ENCODE measurements at places on chromosomes 6 and 20.
A peak's percentile ranks its signal among the peaks of the same experiment; 100 is the strongest.

DNA sequence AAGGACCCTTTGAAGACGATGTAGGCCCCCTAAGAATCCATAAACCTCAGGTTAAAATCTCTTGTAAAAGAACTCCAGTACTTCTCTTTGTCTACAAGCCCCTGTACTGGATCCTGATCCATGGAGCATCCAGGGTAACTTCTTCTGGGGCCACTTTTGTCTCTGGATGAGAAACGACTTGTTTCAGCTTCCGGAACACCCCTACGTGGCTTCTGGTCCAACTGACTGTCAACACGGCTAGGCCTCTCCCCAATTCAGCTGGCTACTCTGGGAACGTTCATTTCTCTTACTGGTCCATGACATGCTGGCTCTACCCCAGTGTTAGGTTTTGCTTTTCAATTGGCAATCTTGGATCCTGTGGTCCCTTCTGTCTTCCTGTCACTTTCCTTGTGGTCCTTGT is 198.0 kb downstream of the BACH2 start:
- DNase-seq = no peak
- no peak overlapping the region for H3K4me3 ChIP-seq
- no peaks in the 10 kb centered on the region for H3K27me3 ChIP-seq
- H3K36me3 ChIP-seq = peaks cover 42% of the 10 kb centered on the region

- H3K36me3 ChIP-seq = peaks cover 20% of the 10 kb centered on the region
- no peaks in the 10 kb centered on the region for H3K4me1 ChIP-seq
- no peak overlapping the region for H3K27ac ChIP-seq
- no peak for DNase-seq
Measured at GRCh38 chr6:5248302-5249098, 12.2 kb downstream of the LYRM4 start.

- H3K27ac ChIP-seq = peak overlapping the region; percentile 92
- H3K36me3 ChIP-seq = peaks cover 59% of the 10 kb centered on the region
- H3K4me1 ChIP-seq = peaks cover 6% of the 10 kb centered on the region
- no peak for DNase-seq
Measured at GRCh38 chr20:48825566-48825920, 2.3 kb downstream of the PREX1 start.

DNA sequence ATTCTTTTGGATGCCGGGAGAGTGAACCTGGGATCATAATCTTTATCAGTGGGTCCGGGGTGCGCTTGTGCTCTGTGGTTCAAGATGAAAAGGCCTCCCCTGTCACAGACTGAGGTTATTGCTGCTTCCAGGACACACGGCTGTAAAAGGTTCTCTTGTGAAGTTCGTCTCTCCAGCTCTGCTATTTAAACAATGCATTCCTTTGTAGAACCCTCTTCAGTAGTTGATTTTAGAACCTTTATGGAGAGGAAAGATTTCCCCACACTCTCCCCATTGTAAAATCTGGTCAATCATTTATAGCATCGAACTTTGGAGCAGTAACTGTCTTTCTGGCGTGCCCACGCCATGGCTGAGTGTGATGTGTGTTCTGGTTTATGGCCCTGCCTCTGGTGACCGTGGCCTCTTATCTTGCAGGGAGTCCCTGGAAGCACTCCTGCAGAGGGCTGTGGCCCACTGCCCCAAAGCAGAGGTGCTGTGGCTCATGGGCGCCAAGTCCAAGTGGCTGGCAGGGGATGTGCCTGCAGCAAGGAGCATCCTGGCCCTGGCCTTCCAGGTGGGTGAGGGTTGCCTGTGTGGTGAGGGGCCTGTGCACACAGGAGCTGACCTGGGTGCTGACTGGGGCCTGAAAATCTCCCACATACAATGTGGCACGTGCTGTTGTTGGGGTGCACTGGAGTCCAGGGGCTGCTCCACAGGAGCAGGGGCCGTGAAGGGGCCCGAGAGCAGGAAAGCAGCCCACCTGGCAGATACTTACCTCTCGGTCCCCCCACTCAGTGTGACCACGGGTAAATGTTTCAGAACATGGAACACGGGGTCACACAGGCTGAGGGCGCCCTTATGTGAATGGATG is 11.6 kb upstream of the C20orf204 start:
- peaks cover 3% of the 10 kb centered on the region for H3K4me1 ChIP-seq
- no peak overlapping the region for H3K27ac ChIP-seq
- H3K4me3 ChIP-seq = no peak overlapping the region

DNA sequence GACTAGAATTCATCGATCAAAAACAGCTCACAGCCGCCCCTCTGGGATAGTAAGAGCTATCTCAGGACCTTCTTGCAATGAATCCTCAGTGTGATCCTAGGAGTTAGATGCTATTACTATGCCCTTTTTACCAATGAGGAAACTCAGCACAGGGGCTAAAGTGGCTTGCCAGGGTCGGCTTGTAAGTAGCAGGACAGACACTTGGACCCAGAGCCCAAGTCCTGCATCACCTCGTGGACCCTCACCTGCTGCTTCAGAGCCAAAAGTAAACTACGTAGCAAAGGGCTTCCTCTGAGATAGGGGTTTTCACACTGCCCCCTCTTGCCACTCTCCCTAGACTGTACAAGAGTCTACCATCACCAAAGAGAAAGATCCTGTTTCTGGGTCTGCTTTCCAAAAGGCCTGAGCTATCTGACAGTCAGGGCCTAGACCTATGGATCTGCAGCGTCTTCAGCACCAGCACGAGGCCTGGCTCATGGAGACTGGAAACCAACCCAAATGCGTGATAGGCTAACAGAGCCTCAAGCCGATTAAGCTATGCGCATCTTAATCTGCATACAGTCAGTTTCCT is 172.3 kb downstream of the ANKRD60 start:
- H3K27me3 ChIP-seq = peaks cover 1% of the 10 kb centered on the region
- H3K27ac ChIP-seq = no peak overlapping the region

- DNase-seq = no peak
- no peaks in the 10 kb centered on the region for H3K36me3 ChIP-seq
- H3K27ac ChIP-seq = no peak overlapping the region
- H3K27me3 ChIP-seq = peaks cover 36% of the 10 kb centered on the region
- no peak overlapping the region for H3K4me3 ChIP-seq
- H3K4me1 ChIP-seq = no peaks in the 10 kb centered on the region
Measured at GRCh38 chr20:57904314-57905105, 194.7 kb upstream of the PMEPA1 start.

DNA sequence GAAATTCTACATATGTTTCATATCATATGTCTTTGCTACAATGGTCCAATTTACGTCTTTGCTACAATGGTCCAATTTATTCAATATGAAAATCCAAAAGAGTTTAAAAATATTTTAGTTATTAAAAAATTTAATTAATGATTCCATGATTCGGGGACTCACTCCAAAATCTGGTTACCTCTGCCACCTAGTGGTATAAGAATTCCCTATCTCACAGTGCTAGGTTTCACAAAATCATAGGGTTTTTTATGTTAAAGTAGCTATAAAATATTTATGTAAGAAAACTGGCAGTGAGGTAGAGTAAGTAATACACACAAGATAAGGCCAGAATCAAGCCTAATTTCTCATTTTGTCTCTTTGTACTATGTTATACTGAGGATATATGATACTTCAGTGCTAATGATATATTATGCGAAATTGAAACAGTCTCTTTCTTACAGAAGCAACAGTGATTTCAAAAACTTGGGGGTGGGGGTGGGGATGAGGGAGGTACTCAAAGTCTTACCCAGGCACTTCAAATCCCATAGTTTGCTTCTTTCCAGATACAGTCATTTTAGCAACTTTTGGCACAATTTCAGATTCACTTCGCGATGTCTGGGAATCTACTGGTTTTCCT is 52.3 kb downstream of the HBS1L start:
- H3K4me3 ChIP-seq = no peak overlapping the region
- peaks cover 3% of the 10 kb centered on the region for H3K4me1 ChIP-seq
- H3K36me3 ChIP-seq = peaks cover 6% of the 10 kb centered on the region
- H3K27me3 ChIP-seq = no peaks in the 10 kb centered on the region
- H3K27ac ChIP-seq = no peak overlapping the region

DNA sequence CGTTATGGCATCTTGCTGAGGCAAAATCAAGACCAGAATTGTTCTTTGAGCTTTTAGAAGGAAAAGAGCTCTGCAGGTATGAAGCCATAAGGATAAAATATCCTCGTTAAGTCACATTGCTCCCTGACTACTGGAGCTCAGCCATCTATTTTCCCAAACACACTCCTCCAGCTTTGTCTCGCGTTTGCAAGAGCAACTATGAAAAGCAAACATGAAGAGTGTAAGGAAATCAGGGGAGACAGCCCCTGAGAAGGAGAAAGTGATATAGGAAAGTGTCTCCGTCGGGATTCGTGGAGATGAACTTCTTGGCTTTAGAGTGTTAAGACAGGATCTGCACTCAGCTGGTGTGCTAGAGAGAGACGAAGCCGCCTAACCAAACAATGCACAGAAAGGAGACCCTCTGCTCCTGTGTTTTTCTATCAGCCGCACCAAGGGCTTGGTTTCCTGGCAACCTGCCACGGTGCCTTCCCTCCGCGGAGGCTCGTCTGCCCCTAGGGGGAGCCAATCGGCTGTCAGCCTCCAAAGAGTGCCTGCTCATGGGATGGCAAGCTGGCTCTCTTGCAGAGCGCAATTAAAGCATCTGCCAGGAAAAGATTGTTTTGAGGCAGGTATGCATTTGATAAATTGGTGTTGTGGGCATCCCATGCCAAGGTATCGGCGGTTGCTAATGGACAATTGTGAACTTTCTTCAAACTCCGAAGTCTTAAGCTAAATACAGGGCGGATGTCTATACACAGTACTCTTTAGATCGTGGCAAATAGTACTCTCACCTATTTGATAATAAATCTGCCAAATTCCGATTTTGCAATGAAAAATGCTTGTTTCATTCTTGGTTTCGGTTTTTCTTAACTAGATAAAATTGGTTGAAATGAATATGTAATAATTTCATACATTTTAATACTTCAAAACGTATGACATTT is 603.2 kb downstream of the RNF144B start:
- peak; percentile 42 for DNase-seq
- no peaks in the 10 kb centered on the region for H3K4me1 ChIP-seq
- H3K27ac ChIP-seq = no peak overlapping the region

DNA sequence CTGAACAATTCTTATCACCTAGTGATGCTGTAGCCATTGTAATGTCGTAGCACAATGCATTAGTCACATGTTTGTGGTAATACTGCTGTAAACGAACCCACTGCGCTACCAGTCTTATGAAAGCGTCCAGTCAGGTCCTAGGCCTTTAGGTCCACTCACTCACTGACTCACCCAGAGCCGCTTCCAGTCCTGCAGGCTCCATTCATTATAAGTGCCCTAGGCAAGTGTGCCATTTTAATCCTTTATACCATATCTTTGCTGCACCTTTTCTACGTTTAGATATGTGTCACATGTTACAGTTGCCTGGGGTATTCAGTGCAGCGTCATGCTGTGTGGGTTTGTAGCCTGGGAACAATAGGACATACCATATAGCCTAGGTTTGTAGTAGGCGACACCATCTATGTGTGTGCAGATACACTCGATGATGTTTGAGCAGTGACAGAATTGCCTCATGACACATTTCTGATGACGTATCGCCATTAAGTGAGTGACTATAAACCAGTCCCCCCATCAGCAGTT is 15.4 kb downstream of the IGF2R start:
- no peaks in the 10 kb centered on the region for H3K27me3 ChIP-seq
- peaks cover 85% of the 10 kb centered on the region for H3K4me1 ChIP-seq
- no peak for DNase-seq
- peak overlapping the region; percentile 90 for H3K27ac ChIP-seq
- peaks cover 8% of the 10 kb centered on the region for H3K36me3 ChIP-seq
- no peak overlapping the region for H3K4me3 ChIP-seq

GRCh38 chr20:13396022-13396421 is 174.9 kb downstream of the ISM1 start:
- no peak for DNase-seq
- no peak overlapping the region for H3K27ac ChIP-seq
- H3K4me3 ChIP-seq = no peak overlapping the region
- H3K36me3 ChIP-seq = no peaks in the 10 kb centered on the region
- H3K4me1 ChIP-seq = peaks cover 6% of the 10 kb centered on the region

- peak overlapping the region; percentile 88 for H3K4me3 ChIP-seq
- H3K4me1 ChIP-seq = peaks cover 57% of the 10 kb centered on the region
- peaks cover 56% of the 10 kb centered on the region for H3K36me3 ChIP-seq
- peak; percentile 40 for DNase-seq
- H3K27ac ChIP-seq = peak overlapping the region; percentile 93
- no peaks in the 10 kb centered on the region for H3K27me3 ChIP-seq
Measured at GRCh38 chr6:151388997-151389617, 2.3 kb downstream of the ZBTB2 start.

DNA sequence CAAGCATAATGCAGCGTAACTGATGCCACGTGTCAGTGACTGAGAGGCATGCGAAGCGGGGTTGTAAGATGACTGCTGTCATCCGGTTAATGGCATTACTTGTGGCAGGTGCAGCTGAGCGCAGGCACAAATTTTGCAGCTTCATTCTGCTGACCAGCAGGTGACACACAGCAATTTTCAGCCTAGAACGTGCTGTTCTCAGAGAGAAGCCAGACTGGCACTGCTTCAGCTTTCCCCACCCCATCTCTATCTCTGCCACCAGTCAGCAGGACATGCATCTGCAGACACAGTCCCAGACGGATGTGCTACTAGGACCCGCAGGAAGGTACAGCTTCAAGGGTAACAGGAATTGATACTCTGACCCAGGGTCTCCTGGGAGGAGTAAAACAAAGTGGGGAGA is 221.8 kb downstream of the KIF16B start:
- DNase-seq = no peak
- H3K36me3 ChIP-seq = no peaks in the 10 kb centered on the region
- no peak overlapping the region for H3K27ac ChIP-seq
- H3K4me1 ChIP-seq = no peaks in the 10 kb centered on the region
- H3K27me3 ChIP-seq = no peaks in the 10 kb centered on the region

All from activated CD8-positive, alpha-beta T cell treated with anti-CD3 and anti-CD28 coated beads, Interleukin-2, amount 10 ng/mL, durations not matched to agents 7 days and 5 days (primary cell).